ENCODE measurements at places on chromosomes 7 and 10.
A peak's percentile ranks its signal among the peaks of the same experiment; 100 is the strongest.

DNA sequence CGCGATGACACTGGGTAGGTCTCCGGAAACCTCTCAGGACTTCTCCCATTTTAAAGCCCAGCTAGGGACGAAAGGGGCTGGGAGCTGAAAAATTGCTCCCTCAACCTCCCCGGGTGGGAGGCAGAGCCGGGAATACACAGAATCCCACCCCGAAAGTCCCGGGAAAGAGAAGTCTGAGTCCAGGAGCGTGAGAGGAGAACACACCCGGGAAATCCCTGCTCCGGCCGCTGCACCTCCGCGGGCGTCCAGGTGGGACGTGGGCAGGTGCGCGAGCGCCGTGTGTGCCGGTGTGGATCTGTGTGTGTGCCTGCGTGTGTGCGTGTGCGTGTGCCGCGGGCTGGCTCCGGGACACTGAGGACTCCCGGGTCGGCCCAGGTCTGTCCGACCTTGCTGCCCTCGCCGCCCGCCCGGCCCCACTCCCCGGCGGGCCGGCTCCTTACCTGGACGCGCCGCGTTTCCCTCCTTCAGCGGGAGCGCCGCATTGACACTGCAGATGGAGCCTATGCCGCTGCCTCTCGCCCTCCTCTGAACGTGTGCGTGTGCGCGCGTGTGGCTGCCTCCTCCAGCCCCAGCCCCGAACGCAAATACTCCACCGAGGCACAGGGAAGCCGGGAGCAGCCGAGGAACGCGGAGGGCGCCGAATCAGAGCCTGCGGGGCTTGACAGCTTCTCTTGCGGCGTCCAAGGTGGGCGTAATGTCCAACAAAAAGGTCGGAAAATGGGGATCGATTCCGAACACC is at the start of gene PLXNA4:
Gene PLXNA4, minus strand, starts transcription at position 489 of the 739 bp plus-strand sequence. CDS start 67,777 bp downstream, outside the sequence.
- DNase-seq, result no peak

DNA sequence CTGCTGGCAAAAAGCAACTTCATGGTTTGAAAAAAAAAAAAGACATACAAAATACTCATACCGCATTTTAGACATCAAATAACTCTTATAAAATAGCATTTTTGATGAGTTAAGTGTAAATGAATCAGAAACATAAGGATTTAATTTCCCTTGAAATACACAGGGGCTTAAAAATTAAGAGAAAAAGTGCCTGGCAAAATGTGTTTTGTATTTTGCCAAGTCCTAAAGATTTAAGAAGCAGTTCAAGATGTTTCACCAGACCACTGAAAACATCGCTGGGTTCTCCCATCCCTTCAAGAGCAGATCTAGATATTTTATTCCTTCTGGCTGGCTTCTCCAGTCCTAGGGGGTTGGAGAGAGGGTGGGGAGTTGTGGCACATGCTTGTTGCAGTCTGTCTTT is 396.4 kb downstream of the INHBA start:
- DNase-seq, result no peak

DNA sequence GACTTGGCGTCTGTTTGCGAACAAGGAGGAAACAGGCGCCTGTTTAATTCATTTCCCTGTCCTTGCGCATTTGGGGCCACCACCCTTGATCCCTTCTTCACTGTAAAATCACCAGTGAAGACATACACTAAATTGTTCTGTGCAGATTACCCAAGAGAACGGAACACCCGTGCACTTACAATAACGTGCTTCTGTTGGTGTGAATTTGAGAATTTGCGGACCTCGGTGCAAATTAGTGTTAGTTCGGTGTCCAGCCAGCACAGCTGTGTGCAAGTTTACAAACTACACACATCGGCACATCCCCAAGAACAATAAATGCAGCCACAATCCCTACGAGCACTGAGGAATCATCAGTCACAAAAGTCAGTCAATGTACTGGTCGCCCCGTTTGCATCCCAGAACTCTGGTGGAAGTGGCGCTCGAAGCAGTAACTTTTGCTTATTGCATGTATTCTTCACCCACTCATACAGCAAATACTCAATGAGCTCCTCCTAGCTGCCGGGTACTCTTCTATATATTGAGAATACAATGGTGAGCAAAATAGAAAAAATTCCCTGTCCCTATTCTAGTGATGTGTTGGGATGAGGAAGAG is 786 bp upstream of the CNOT4 start:
- DNase-seq, result no peak

DNA sequence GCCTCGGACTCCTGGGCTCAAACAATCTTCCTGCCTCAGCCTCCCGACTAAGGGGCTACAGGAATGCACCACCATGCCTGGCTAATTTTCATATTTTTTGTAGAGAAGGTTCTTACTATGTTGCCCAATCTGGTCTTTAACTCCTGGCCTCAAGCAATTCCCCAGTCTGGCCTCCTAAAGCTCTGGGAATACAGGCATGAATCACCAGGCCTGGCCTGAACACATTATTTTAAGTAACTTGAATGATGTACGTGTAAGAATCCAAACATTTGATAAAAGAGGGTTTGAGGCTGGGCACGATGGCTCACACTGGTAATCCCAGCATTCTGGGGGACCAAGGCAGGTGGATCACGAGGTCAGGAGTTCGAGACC is 13.0 kb upstream of the BAMBI start:
- DNase-seq, result no peak

- peak; percentile 95 for DNase-seq
Measured at GRCh38 chr10:19719284-19719683, 96.9 kb upstream of the PLXDC2 start.

All from H4 (cell line).